ENCODE measurements at places on chromosomes 1 and 21.

DNA sequence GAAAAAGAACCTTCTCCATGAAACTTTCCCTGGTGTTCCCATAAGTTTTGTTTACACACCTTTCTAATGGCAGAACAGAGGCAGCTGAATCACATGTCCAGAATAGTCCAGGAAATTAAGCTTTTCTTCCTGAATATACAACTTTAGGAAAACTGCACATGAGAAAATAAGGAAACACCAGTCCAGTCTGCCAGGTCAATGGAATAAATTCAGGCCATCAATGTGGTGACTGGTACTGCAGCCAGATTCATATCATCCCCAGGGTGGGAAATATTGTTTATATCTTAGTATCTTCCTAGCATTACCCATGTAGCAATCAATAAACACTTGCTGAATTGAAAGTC lies 6.7 kb upstream of the FBXO28 start:
- no peak for DNase-seq

DNA sequence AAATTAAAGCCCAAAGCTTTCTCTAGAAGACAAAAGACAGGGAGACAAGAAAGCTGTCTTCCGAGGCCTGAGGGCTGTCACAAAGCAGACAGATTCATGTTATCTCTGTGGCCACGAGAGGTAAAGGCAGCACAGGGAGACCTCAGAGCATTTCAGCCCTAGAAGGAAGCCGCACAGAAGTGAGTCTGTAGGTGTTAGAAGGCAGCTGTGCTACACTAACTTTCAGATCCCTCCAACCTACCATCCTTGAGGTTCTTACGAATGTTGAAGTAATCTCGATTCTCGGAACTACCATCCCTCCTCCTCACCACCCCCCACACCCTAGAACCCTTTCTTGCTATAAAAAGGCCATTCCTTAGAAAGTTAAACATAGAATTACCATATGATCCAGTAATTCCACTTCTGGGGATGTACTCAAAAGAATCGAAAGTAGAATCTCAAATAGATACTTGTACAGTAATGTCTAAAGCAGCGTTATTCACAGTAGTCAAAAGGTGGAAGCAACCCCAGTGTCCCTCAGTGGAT lies 21.5 kb upstream of the LYST start:
- DNase-seq, result peak; percentile 76

- DNase-seq, result peak; percentile 77
Observed at GRCh38 chr21:45554477-45555175, 12.4 kb upstream of the SLC19A1 start.

DNA sequence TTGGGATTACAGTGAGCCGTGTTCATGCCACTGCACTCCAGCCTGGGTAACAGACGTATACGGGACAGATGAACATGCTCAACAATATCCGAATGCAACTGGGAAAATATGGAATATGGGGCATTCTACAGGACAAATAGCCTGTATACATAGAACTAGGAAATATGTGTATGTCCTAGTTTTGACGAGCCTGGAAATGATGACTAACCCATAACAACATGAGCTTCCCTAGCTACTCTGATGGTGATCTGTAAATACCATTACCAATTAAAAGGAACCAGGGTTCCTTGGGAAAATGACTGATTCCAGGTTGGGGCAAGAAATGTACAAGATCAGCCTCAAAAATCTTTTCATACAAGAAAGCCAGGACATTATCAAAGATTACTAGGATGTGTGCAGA lies 42.8 kb upstream of the ARTN start:
- DNase-seq, result no peak

GRCh38 chr1:241985787-241986186 lies 13.1 kb downstream of the MAP1LC3C start:
- no peak for DNase-seq

- no peak for DNase-seq
Observed at GRCh38 chr1:67044631-67045270, 9.2 kb downstream of the SLC35D1 start.

DNA sequence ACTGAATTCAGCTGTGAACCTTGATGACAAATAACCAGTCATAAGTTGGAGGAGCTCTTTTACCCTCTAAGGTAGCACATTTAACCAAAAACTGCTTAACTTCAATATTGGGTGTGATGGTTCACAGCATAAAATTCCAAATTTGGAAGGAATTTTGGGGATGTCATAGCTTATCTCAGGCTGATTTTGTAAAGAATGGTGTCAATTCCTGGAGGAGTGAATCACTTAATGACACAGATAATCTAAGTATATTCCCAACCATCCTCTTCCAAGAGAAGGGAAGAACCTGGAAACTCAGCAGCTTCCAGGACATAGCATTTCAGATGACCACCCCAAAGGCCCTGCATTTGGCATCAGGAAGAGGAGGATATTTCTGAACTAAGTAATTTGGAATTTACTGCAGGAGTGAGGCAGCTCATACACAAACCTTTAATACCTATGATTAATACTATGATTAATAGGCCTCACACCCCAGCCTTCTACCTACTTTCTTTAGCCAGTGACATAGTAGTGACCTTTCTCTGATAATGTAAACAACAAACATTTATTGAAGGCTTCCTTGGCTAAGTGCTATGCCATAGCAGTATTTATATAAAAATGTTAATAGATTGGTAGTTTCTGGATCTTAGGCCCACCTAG lies 14.5 kb downstream of the GLUL start:
- DNase-seq, result no peak

GRCh38 chr21:27108701-27109100 lies 141.8 kb upstream of the ADAMTS5 start:
- no peak for DNase-seq

GRCh38 chr1:155255243-155256007 lies at the start of gene ENTREP3:
Gene ENTREP3, minus strand, starts transcription at chr1:155255483. Its CDS starts 606 bp downstream, at chr1:155254877.
- DNase-seq, result peak; percentile 67

DNA sequence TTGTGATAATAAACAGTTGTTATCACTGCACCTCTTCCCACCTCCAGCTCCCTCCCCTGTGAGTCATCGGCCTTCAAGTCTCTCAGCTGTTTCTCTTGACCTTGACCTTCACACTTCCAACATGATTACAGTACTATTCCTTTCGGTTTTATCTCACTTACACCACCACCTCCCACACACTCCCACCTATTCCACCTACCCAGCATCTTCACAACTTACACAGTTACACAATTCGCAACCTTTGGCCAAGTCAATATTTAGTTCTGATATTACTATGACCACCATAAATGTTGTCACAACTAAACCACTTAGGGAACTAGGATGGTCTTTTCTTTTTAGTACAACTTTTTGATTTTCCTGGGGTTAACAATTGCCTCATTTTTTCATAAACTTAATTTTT lies 60.2 kb downstream of the RIPK4 start:
- DNase-seq, result peak; percentile 19

- no peak for DNase-seq
Observed at GRCh38 chr1:212560933-212561460, 47.6 kb upstream of the ATF3 start.

GRCh38 chr1:94646141-94646643 lies 104.6 kb upstream of the F3 start:
- DNase-seq, result no peak

- DNase-seq, result no peak
Observed at GRCh38 chr21:39111931-39112550, 71.2 kb downstream of the PSMG1 start.

DNA sequence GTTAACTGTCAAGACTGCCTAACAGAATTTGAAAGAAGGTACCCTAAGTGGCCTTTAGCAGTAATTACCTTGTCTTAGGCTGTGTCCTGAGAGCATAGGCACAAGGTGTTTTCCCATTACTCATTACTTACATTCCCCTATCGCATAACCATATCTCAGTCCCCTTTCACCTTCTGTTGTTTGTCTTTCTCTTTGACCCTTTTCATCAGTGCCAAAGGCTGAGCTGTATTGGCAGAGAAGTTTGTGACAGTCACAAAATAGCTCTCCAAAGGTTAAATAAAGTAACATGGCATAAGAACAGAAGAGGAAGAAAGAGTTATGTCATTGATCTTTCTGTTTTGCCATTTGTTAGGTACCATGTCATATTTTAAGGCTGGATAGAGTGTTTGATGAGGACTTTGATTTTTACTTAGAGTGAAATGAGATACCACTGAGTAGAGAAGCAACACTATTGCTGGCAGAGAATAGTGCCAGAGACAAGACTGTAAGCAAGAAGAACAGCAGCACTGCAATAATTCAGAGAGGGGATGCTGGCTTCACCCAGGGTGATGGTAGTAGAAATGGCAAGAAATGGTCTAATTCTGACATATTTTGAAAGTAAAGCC lies 497.8 kb downstream of the TTLL7 start:
- no peak for DNase-seq

- DNase-seq, result no peak
Observed at GRCh38 chr1:30111431-30111830, 612.0 kb downstream of the MATN1 start.

- DNase-seq, result no peak
Observed at GRCh38 chr1:171754353-171754705, 12.5 kb upstream of the VAMP4 start.

- no peak for DNase-seq
Observed at GRCh38 chr1:50796272-50796671, 163.8 kb downstream of the FAF1 start.

DNA sequence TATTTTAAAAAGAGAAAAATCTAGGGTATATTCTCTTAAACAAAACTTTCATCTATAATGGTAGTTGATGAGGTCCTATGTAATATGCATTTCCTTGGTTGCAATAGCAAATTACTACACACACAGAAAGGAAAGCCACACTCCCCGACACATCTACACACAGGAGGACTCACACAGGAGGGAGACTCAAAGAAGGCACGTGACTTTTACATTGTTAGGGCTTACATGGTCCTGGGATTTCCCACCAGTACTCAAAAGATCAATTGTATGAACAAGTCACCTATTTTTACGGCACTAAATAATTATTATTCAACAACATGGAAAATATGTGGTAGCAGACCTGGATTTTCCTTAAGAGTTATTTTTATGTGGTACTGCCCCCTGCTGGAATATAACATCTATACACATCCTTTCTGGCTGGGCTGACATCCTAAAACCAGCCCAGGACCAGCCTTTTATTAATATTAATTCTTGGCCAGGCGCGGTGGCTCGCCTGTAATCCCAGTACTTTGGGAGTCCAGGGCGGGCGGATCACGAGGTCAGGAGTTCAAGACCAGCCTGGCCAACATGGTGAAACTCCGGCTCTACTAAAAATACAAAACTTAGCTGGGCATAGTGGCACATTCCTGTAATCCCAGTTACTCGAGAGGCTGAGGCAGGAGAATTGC lies 33.9 kb upstream of the LGALS8 start:
- DNase-seq, result no peak

DNA sequence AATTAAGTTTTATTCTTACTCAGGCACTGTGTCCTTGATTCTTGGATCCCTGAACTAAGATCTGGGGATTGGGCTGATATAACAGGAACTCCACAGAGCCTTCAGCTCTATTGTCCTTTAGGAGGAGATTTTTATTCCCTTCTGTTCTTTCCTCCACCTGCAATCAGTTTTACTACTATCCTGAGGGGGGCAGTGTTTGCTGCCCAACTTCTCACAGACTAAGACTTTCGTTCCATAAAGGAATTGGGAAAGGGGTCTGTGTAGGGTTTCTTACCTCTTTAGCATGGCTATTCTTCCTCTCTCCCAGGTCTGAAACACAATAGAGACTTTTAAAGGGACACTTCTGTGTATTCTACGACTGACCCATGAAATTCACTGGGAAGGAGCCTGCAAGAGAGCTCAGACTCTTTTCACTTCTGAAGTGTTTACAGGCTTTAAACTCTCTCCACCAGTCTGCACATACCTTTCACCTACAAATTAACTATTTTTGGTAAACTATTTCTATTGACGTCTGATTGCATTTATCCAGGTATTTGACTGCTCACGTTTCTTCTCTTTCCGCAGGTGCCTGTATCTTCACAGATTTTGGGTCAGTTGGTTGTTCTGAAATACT lies 103.3 kb upstream of the DEPDC1 start:
- DNase-seq, result no peak

DNA sequence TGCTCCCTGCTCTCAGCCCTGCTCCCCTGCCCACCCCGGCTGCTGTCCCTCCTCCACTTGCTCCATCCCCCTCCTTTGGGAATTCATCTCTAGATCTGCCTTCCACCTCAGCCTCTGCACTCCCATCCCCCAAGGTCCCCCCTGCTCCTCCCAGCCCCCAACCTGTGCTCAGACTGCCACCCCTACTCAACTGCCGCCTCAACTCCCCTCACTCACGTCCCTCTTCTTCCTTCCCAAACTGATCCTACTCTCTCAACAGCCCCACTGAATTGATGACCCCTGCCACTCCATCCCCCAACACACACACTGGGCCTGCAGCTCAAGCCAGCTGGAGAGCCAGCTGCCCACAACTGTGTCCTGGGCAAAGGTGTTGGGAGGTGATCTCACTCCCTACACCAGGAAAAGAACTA lies 15.8 kb upstream of the ETV3L start:
- DNase-seq, result no peak

- DNase-seq, result no peak
Observed at GRCh38 chr21:20882462-20883407, 115.5 kb upstream of the NCAM2 start.

DNA sequence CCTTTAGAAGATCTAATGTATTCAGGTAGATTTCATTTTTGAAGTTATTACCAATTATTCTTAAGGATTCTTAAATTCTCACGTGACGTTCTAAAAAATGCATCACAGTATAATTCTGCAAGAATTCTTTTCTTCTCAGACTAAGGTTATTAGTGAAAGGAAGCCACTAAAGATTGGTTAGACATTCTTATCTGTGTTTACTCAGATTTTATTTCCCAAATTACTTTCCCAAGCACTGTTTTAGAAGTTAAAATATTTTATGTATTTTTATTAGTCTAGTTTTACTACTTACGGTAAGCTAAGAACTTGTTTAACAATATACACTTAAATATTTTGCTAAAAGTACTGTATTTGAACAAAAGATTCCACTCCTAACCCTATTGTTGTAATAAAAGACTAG lies 28.4 kb downstream of the AGO3 start:
- no peak for DNase-seq

GRCh38 chr1:54028306-54029251 lies 10.6 kb upstream of the LDLRAD1 start:
- DNase-seq, result no peak

GRCh38 chr1:39326836-39327235 lies 122.3 kb downstream of the MACF1 start:
- no peak for DNase-seq

DNA sequence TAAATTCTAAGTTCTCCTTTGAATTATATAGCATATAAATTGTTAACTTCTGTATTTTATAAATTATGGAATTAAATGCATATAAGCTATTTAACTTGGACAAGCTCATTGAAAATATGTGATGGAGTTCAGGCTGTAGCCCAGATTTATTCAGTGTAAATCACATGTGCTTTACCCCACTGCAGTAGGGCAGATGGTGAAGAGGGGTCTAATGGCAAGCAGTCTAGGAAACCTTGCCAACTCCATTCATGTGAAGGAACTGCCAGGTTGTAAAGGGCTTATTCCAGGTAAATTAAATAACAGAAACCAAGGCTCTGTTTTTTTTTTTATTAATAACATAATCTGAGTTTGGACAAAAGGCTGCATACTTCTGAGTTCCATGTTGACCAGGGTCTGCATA lies 243.2 kb downstream of the NCAM2 start:
- no peak for DNase-seq

- no peak for DNase-seq
Observed at GRCh38 chr1:29697391-29697780, 461.1 kb downstream of the PTPRU start.

Measured in stimulated activated naive CD4-positive, alpha-beta T cell treated with Interleukin-2 at 50 U/mL for 16 hours (primary cell).